Hematopoietic multipotent progenitor cell (in vitro differentiated cells): ENCODE measurements at places on chromosomes 11 and 22. TPM values are rescaled to one million over a fixed set of nuclear protein-coding genes. Genes with fewer than 3 reads are reported as not detected.

OR51I1 gene
- total RNA-seq: 1.3 TPM

- DNase-seq: no peak
Measured at GRCh38 chr11:61718046-61718531, 34.3 kb upstream of the MYRF start.

DNA sequence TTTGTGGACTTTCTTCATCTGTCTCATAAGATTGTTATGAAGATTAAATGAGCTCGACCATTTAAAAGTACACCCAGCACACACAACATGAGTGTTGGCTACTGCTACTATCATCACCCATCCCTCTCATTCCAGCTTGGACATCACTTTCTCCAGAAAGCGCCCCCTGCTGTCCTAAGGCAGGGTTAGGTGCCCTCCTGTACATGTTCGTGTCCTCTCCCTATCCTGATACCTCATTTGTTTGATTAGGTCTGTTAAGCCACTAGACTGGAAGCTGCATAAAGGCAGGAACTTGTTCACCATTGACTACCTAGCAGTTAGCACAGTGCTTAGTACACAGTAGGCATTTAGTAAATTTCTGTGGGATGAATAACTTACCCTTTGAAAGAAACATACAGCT, 85.5 kb downstream of the ENTHD1 start:
- DNase-seq: no peak

DNA sequence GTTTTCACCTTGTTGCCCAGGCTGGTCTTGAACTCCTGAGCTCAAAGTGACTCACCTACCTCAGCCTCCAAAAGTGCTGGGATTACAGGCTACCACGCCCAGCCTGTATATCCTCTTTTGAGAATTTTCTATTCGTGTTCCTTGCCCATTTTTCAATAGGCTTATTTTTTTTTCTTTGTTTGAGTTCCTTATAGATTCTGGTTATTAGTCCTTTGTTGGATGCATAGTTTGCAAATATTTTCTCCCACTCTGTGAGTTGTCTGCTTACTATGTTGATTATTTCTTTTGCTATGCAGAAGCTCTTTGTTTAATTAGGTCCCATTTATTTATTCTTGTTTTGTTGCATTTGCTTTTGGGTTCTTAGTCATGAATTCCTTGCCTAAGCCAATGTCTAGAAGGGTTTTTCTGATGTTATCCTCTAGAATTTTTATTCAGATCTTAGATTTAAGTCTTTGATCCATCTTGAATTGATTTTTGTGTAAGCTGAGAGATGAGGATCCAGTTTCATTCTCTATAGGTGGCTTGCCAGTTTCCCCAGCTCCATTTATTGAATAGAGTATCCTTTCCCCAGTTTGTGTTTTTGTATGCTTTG, 17.7 kb upstream of the ZBED5 start:
- no peak for DNase-seq

- no peak for DNase-seq
Measured at GRCh38 chr11:91100427-91100826, 877.6 kb upstream of the CHORDC1 start.

GRCh38 chr11:116042146-116042545, 537.9 kb upstream of the CADM1 start:
- DNase-seq: no peak

DNA sequence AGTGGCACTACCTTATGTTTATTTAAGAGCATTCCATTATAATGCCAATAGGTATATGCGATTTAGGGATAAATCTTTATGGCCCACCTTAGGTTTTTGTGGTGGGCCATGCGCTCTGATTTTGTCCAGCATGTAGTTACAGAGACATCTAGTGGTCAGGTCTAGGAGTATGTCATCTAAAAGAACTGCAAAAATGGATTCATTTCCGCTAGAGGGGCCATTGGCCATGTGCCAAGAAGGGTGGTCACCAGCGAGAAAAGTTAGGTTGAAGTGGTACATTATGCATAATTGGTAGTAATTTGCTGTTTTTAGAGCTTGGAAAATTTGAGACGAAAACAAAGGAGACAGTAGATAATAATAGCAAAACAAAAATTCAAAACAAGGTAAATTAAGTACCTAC, 27.7 kb downstream of the LRRC4C start:
- DNase-seq: no peak

GRCh38 chr11:79493555-79494171, 52.8 kb upstream of the TENM4 start:
- peak; percentile 39 for DNase-seq
